Stimulated activated CD8-positive, alpha-beta memory T cell treated with anti-CD3 and anti-CD28 coated beads, Interleukin-4, amount 100 ng/mL, for 24 hours (primary cell): ENCODE measurements at places on chromosomes 16 and 17.
A peak's percentile ranks its signal among the peaks of the same experiment; 100 is the strongest.

DNA sequence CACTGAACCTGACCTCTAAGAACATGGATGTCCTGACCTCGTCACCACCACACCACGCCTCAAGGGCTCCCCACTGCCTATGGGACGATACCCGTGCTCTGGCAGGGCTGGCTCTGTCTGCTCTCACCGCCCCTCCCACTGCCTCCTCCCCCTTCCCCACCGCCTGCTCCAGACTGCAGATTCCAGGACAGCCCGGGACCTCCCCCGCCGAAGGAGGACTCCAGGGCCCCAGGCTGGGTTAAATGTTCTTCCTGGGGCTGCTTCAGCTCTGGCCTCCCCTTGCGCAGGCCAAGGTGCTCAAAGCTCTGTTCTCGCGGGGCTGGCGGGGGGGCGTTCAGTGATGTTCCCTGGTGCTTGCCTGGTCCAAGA is 3.1 kb downstream of the NPW start:
- DNase-seq: no peak

DNA sequence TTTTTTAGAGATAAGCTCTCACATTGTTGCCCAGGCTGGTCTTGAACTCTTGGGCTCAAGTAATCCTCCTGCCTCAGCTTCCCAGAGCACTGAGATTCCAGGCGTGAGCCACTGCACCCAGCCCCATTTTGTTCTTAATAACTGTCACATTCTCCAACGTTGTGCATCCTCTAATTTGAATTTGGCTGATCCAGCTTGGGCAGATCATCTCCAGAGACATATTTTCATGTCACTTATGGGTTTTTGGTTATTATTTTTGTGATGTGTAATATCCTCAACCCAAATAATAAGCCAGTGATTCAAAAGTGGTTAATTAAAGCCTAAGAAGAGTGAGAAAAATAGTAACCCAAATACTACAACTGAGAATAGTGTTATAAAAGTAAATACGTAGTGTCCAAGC is 16.2 kb upstream of the COL1A1 start:
- no peak for DNase-seq

GRCh38 chr16:30957456-30958174 is at the start of gene SETD1A:
Gene SETD1A, plus strand, starts transcription at chr16:30957754. Its CDS starts 978 bp downstream, at chr16:30958732.
- peak; percentile 95 for DNase-seq

- no peak for DNase-seq
Observed at GRCh38 chr16:10205688-10206087, 23.5 kb upstream of the GRIN2A start.

- DNase-seq: no peak
Observed at GRCh38 chr16:14146445-14146844, 75.3 kb downstream of the MRTFB start.

- no peak for DNase-seq
Observed at GRCh38 chr17:4560421-4560820, at the start of gene GGT6. Gene GGT6, minus strand, starts transcription at chr17:4560577. Its CDS starts 56 bp downstream, at chr17:4560521.

GRCh38 chr17:82519971-82520903 is 705 bp downstream of the FOXK2 start:
- DNase-seq: no peak

GRCh38 chr17:8900626-8901585 is 33.4 kb upstream of the PIK3R6 start:
- DNase-seq: no peak

GRCh38 chr16:69448470-69449193 is 24.2 kb downstream of the CYB5B start:
- DNase-seq: no peak

GRCh38 chr17:680529-680928 is 34.1 kb downstream of the VPS53 start:
- no peak for DNase-seq

DNA sequence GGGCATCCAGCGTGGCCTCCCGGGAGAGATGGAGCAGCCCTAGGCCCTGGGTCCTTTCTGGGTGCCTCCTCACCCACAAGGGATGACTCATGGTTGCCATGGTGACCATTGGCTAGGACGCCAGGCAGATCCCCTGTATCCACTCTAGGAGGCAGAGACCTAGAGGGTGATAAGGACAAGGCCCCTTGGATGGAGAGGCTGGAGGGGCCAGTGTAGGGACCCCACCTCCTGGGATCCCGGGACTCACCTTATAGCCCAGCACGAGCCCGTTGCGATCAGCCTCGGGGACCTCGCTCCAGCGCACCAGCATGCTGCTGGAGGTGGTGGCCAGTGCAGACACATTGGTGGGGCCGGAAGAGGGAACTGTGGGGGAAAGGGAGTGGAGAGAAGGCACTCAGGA is 82.2 kb upstream of the CDC42EP4 start:
- DNase-seq: no peak

- DNase-seq: no peak
Observed at GRCh38 chr16:55530316-55530856, 21.5 kb downstream of the LPCAT2 start.

GRCh38 chr17:64499805-64500486 is 3.1 kb upstream of the POLG2 start:
- DNase-seq: no peak

GRCh38 chr17:51748749-51749604 is 409.5 kb downstream of the CA10 start:
- DNase-seq: no peak

DNA sequence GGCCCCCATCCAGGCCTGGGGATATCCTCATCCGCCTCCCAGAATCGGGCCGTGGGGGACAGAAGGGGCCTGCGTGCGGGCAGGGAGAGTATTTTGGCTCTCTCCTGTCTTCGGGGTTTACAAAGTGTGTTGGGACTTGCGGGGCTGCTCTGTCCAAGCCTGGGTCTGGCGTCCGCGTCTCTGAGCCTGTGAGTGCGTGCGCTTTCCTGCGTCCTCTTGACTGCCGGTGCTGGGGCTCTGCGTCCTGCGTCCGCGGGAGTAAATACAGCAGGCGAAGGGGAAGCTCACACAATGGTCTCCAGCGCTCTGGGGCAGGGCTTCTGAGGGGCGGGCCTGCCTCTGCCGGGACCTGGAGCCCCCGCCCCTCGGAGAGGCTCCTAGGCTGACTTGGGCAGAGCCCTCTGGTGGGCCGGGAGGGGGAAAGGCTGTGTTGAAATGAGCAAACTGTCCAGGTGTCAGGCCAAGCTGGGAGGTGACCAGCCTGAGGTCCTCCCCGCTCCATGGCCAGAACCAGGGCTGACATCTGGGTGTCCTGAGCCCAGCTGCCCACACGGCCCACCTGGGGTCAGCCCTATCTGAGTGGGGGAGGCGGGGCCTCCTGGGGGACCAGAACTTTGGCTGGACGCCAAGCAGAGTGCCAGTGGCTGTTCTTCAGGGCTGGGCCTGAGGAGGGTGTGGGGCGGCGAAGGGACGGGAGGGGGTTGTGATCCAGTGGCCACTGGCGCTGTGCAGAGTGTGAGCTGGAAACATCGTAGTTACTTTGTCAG is 233.6 kb downstream of the SEC14L1 start:
- peak; percentile 56 for DNase-seq

GRCh38 chr16:68272507-68273209 is 8.3 kb downstream of the SLC7A6 start:
- no peak for DNase-seq

- no peak for DNase-seq
Observed at GRCh38 chr16:89897204-89897603, 21.5 kb upstream of the MC1R start.

GRCh38 chr17:3911271-3912053 is 4.8 kb downstream of the P2RX1 start:
- DNase-seq: peak; percentile 42

DNA sequence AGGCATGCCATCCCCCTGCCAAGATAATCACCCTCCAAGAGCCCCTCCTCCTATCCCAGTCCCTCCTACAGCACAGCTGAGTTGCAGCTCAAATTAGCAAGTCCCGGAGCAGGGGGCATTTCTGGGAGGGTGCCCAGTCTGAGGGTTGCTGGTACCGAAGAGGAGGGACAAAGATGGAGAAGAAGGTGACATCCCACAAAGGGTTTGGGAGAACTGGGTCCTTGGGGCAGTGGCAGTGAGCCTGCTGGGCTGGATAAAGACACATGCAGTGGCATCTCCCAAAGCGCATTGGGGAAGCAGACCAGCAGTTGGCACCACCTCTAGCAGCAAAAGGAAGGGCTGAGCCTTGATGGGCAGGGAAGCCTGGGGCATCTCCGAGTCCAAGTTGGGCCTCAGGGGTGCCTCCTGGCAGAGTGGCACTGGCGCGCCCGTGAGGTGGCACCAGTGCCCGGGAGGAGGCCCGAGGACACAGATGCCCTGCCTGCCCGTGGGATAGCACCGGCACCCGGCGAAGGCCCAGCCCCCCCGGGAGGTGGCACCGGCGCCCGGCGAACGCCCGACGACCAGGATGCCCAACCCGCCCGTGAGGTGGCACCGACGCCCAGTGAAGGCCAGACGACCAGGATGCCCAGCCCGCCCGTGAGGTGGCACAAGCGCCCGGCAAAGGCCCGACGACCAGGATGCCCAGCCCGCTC is 622 bp downstream of the TOM1L2 start:
- no peak for DNase-seq

- no peak for DNase-seq
Observed at GRCh38 chr16:89536371-89536770, 24.1 kb upstream of the RPL13 start.

GRCh38 chr16:89779231-89779908 is 37.1 kb downstream of the FANCA start:
- no peak for DNase-seq

GRCh38 chr16:49679095-49679494 is 176.8 kb downstream of the ZNF423 start:
- DNase-seq: no peak

DNA sequence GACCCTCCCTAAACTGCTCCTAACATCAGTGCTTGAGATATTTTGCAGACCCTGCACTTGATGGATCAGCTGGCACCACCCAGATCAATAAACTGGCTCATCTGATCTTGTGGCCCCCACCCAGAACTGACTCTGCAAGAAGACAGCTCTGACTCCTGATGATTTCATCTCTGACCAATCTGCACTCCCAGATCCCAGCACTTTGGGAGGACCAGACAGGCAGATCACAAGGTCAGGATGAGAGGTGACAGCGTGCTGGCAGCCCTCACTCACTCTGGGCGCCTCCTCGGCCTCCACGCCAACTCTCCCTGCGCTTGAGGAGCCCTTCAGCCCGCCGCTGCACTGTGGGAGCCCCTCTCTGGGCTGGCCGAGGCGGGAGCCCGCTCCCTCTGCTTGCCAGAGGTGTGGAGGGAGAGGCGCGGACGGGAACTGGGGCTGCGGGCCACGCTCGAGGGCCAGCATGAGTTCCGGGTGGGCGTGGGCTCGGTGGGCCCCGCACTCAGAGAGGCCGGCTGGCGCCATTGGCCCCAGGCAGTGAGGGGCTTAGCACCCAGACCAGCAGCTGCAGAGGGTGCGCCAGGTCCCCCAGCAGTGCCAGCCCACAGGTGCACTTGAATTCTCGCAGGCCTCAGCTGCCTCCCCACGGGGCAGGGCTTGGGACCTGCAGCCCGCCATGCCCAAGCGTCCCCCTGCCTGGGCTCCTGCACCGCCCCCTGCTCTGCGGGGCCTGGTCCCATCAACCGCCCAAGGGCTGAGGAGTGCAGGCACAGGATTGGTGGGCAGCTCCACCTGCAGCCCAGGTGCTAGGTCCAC is 2.4 kb upstream of the C16orf54 start:
- no peak for DNase-seq

- DNase-seq: no peak
Observed at GRCh38 chr16:59048876-59049275, 314.8 kb upstream of the GOT2 start.

DNA sequence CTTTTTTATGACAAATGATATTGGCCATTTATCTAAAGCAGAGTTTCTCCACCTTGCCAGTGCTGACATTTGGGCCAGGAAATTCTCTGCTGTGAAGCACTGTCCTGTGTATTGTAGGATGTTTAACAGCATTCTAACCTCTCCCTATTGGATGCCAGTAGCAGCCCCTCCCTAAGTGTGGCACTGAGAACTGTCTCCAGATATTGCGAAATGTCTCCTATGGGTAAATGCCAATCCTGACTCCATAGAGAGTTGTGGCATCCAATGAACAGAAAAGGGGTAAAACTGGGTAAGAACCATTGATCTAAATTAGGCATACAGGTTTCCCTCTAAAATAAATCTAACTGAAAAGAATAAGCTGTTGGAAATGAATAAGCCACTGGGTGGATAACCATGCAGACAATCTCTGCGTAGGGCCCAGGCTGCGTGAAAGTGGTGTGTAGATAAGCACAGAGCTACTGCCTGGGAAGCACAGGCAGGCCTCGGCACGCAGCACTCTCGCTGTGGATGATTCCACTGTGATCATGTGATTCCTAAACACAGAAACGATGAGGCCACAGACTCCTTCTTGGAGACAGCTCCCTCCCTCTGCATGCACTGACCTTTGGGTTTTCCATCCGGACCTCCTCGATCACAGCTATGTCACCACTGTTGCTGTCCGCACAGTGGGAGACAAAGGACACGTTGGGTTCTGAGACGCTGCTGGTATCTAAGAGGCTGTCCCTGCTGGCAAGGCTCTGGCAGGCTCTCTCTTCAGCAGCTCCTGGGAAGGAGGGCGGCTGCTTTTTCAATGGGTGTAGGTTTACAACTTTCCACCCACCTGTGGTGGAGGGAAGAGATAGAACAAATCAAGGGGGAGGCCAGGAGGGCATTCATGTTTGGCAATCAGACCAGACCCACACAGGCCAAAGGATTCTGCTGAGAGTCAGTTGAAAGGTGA is 44.1 kb downstream of the GTF3C1 start:
- no peak for DNase-seq

DNA sequence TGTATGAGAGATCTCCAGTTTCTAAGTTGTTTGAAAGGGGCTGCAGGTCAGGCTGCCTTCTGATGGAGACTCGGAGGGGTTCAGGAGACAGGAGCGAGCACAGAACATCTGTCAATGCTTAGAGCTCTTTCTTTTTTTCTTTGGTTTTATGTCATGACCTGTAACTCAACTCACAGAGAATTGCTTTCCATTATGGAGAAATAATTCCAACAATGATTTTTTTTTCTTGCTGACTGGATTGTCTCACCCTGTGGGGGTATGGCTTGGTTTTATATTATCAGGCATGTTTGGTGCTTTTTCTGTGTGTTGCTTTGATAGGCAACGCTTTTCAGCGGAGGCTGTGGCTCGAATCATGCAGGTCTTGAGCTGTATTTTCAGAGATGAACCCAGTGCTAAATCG is 10.7 kb upstream of the KCNJ2 start:
- DNase-seq: no peak
